ENCODE measurements at places on chromosomes 5 and 9. TPM values are rescaled to one million over a fixed set of nuclear protein-coding genes. Genes with fewer than 3 reads are reported as not detected.

Gene PCDHA13
- not detected for polyA plus RNA-seq

Gene CDH6
- 89.6 TPM for polyA plus RNA-seq

Gene SPATA31D4
- not detected for polyA plus RNA-seq

Gene SLC27A6
- 1.7 TPM for polyA plus RNA-seq

Gene CAVIN4
- 5.5 TPM for polyA plus RNA-seq

Gene MORN5
- polyA plus RNA-seq, result 1.9 TPM

Gene SPTAN1
- 407 TPM for polyA plus RNA-seq

Gene TICAM2
- 2.1 TPM for polyA plus RNA-seq

Gene RECK
- 30.0 TPM for polyA plus RNA-seq

Gene CCNH
- polyA plus RNA-seq, result 55.8 TPM

Gene NEUROG1
- not detected for polyA plus RNA-seq

Gene TMEM174
- 20.1 TPM for polyA plus RNA-seq

Gene IL13
- polyA plus RNA-seq, result 0.08 TPM
